NCI-H1930 (cell line): ENCODE measurements at places on chromosomes 11 and 22.

DNA sequence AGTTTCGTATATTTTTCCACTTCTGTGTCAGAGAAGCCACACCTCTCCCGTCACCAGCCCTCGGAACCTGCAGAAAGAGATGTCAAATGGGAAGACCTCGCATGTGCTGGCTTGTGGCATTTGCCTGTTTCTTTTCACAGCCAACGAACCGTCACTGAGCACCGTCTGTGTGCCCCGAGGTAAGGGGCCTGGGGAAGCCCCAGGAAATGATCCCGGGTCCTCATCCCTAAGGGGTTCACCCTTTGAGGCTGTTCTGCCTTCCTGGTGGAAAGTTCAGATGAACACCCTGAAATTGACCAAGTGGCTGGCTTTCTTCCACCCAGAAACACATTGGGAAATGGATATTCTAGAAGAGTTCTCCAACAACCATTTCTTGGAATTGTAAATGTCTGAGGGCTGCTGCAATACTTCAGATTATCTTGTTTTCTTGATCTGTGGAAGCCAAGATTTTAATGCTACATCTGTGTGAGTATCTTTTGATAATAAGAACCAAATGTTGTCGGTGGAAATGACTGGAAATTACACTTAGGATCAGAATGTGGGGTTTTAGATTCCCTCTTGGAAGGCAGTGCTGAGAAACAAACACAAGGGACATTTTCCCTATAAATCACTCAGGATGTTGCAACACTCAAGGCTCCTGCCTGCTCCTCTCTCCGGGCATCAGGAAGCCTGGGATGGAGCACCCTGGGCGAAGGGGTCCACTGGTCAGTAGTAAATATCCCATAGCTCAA lies 37.6 kb downstream of the RIBC2 start:
- no peak for DNase-seq

- no peak for DNase-seq
Measured at GRCh38 chr11:117366248-117366647, 38.6 kb downstream of the CEP164 start.

DNA sequence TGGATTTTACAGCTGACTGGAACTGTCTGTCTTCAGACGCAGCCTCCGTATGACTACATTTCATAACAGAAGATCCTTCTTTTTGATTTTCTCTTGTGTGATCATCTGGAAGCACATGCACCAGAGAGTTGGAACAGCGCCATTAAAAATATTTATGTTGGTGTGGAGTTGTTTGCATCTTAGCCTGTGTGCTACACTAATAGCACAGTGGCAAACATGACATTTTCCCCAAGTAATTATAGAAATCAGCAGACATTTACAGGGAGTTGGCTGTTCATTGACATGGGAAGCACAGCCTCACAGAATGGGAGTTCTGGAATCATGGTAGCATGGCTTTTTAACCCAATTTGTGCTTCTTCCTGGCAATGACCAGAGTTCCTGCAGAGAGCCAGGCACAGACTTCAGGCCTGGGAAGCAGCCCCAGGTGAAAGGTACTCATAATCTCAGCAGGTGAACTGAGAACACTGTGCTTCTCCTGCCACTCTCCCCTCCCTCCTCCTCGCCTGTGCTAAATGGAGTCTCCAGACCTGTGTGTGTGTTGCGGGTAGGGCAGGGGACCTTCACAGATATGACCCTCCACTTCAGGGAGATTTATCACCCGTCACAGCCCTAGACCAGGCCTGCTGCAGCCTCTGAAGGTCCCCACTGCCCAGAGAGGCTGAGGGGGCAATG lies 82.8 kb upstream of the PLET1 start:
- DNase-seq, result no peak

DNA sequence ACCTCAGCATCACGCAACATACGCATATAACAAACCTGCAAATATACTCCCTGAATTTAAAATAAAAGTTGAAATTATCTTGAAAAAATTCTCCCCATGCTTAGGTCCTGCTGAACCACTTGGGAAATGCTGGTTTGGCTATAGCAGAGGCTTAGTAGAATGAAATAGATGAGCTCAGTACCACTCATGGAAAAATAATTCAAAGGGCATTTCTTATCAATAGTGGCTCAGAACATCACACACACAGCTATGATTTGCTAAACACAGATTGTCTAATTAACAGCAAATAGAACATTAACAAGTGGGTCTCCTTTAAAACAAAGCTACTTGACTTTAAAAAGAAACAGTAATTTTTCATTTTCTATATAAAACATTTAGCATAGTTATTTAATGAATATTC lies 21.5 kb downstream of the ELMOD1 start:
- DNase-seq, result no peak

DNA sequence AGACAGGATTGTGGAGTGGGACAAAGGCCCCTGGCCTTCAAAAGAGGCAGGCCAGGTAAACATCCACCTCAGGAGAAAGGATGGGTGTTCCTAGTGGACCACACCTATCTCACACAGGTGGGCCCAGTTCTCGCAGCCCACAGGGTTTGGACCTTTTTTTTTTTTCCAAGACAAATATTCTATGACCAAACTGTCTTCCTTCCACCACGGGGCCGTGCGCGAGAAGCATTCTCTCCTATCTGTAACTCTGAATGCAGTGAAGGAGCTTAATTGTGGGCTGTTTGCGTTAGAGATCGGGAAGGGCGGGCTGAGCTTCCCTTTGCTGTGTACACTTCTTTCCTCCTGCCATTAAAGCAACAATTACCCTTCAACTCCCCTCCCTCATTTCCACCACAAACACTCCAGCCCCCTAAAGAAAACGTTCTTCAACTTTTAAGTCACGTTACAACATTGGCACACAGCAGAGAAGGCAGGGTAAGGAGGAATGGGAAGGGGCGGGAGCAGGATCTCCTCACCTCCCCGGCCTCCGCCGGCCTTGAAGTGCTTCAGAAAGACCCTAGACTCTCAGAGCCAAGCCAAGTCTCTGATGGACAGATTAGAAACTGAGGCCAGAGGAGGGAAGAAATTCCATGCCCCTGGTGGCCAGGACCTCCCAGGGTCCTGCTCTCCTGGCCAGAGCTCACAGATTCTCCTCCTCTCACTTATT lies 238.4 kb downstream of the BUD13 start:
- DNase-seq, result no peak
